ENCODE measurements at places on chromosomes 7 and 10.

DNA sequence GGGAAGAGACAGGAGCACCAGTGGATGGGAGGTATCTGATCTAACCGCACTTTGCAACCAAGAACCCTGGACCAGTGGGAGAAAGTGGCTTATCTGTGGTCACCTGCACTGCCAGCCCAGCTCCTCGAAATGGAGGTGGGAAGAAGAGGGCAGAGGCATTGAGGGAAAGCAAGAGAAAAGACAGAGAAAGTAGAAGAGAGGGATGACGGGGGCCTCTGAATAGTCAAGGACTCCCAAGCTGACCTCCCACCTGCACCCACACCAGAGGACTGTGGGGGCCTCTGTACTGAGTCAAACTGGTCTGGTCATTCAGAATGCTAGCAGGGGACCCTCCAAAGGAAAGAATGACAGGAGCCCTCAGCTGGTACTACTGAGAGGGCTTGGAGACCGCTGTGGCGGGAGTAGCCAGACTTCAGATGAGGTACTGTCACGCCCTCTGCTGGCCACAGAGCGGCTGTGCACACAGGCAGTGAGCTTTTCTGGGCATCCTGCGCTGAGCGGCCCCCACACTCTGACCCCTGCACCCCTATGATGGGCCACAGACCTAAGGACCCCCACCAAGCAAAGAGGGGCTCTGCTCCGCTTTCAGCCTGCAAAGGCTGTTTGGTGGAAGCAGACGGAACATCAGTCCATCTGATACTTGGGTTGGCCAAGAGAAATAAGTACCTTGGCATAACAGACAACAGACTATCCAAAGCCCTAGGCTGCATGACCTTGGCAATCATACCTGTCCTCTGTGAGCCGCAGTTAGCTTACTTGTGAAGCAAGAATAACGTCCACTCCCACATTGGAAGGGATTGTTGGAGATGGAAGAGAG, 112.9 kb downstream of the COL13A1 start:
- DNase-seq = peak; percentile 21

- no peak for DNase-seq
Measured at GRCh38 chr10:46234026-46234425, 52.8 kb upstream of the ANTXRL start.

- DNase-seq = no peak
Measured at GRCh38 chr7:43124388-43124787, 11.9 kb downstream of the HECW1 start.

GRCh38 chr10:84825330-84825729, 496.9 kb downstream of the CCSER2 start:
- DNase-seq = no peak

DNA sequence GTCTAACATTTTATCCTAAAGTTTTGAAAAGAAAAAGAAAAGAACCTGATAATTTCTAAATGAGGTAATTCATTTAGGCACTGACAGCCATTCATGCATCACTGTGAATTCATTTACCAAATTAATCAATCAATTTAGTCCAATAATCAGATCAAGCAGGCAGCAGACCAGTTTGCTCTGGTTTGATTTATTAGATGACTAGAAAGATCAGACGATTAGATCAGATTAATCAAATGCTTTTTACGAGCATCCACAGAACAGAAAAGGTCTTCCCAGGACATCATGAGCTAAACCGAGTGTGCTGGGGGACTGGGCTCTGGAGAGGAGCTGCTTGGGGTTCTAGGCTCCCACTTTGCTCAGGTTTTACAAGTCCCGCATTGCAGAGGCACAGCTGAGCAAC, 226.5 kb upstream of the MYO3A start:
- no peak for DNase-seq

DNA sequence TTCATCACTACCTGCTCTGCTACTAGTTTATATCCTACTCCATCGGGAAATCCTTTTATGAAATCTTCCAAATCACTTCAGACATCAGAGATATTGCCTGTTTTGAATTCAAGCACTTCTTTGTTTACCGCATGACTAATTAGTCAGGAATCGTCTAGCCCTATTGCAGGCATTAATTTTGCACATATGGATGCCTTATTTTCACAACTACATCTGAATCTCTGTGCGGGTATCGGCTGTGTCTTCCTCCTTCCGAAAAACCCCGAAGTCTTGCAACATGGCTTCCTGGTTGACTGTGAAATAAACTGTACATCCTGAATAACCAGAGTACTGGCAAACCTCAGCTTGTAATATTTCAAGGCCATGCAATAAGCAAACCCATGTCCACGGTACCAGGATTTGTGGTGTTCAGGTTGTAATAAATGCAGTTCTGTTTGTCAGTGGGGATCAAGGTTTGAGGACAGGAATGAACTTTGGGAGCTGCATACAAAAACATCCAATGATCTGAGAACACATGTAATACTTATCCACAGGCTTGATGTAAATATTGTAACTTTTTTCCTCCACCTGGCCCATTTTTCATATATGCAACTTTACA, 642.1 kb downstream of the PARD3 start:
- DNase-seq = no peak

DNA sequence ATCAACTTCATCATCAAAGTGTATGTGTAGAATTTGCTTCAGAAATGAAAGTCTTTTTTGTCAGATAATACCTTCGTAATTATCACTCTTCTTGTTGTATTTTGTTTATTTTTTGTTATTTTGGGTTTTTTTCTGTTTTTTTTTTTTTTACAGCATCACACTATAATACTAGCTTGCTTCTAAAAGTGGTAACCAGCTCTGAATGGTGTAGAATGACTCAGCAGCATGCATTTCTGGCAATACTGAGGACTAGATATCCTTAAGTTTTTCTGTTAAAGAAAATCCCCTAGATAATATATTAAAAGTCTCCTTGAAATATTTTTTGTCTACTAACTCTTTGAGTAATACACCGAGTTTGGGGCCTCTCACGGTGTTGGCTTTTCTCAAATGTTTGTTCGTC, 109.1 kb downstream of the LMBR1 start:
- DNase-seq = no peak

DNA sequence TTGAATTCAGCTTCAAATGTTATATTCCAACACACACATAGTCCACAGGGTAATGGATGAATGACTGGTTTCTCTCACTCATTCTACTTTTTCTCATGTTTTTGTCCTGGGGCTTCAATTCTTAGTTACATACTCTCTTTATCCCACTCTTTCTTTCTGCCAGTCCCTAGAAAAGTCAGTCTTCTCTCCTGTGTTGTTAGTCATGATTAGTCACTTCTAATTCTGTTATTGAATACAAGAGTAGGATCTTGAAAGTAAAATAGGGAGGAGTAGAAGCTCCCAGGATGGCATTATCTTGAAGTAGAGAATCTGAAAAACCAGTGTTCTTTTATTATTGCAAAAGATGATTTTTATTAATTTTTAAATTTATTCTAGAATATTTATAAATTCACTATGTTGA, 45.5 kb upstream of the CALCR start:
- no peak for DNase-seq

DNA sequence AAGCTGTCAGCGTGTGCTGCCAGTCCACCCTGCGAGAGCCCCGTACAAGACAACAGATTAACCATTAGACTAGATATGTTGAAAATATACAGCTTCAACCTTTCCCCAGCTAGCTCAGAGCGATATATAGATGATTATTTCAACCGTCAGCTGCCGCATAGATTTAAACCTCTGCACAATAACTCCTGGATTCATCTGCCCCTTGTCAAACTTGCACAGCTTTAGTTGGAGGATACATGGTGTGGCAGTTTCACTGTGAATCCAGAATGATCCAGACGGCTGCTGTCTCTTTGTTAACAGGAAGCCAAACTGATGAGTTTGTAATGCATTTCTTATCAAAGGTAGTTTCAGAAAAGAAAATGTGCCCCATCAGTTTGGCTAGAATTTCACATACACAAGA, 659.7 kb downstream of the KCNMA1 start:
- DNase-seq = no peak

GRCh38 chr7:2273866-2274265, 31.8 kb downstream of the NUDT1 start:
- no peak for DNase-seq

GRCh38 chr10:15316145-15316544, 54.9 kb downstream of the FAM171A1 start:
- no peak for DNase-seq

DNA sequence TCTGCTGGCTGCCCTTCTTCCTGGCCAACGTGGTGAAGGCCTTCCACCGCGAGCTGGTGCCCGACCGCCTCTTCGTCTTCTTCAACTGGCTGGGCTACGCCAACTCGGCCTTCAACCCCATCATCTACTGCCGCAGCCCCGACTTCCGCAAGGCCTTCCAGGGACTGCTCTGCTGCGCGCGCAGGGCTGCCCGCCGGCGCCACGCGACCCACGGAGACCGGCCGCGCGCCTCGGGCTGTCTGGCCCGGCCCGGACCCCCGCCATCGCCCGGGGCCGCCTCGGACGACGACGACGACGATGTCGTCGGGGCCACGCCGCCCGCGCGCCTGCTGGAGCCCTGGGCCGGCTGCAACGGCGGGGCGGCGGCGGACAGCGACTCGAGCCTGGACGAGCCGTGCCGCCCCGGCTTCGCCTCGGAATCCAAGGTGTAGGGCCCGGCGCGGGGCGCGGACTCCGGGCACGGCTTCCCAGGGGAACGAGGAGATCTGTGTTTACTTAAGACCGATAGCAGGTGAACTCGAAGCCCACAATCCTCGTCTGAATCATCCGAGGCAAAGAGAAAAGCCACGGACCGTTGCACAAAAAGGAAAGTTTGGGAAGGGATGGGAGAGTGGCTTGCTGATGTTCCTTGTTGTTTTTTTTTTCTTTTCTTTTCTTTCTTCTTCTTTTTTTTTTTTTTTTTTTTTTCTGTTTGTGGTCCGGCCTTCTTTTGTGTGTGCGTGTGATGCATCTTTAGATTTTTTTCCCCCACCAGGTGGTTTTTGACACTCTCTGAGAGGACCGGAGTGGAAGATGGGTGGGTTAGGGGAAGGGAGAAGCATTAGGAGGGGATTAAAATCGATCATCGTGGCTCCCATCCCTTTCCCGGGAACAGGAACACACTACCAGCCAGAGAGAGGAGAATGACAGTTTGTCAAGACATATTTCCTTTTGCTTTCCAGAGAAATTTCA, 1.7 kb downstream of the ADRB1 start:
- DNase-seq = no peak

- no peak for DNase-seq
Measured at GRCh38 chr10:117754770-117755658, 212.5 kb downstream of the EMX2 start.

- no peak for DNase-seq
Measured at GRCh38 chr10:59623133-59624121, 86.2 kb downstream of the SLC16A9 start.

DNA sequence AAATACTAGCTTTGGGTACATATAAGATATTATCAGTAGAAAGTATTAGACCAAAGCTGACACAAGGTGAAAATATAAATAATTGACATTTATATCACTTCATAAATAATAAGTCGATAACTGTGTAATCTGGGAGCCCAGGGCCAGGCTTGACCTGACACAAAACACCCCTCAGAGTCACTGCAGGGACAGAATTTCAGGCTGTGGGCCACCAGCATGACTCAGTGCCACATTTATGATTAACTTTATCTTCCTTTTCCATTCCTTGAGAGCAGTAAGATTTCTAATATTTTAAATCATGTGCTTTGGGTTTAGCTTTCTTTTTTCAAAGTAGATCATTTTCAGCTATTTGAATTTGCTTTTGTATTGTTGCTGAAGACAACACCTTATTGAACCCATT, 102.9 kb upstream of the NFE2L3 start:
- DNase-seq = no peak

GRCh38 chr10:49352323-49352722, 43.6 kb downstream of the DRGX start:
- no peak for DNase-seq

DNA sequence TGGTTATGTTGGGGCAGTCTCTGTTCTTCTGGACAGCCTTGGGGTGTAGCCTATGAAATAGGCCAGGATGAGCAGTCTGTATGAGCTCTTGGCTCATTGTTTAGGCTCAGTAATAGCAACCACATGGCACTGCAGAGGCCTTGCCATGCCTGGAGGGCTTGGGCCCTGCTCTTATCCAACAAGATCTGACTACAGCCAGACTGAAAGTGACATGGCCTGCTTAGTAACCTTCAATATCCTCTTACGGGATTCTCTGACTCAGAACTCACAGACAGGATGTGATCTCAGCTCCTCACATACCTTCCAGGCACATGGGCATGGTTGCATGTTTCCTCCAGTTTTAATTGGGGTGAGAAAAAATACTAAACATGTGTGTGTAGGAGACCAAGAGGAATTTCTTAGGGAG, 289.3 kb downstream of the PTEN start:
- DNase-seq = no peak

DNA sequence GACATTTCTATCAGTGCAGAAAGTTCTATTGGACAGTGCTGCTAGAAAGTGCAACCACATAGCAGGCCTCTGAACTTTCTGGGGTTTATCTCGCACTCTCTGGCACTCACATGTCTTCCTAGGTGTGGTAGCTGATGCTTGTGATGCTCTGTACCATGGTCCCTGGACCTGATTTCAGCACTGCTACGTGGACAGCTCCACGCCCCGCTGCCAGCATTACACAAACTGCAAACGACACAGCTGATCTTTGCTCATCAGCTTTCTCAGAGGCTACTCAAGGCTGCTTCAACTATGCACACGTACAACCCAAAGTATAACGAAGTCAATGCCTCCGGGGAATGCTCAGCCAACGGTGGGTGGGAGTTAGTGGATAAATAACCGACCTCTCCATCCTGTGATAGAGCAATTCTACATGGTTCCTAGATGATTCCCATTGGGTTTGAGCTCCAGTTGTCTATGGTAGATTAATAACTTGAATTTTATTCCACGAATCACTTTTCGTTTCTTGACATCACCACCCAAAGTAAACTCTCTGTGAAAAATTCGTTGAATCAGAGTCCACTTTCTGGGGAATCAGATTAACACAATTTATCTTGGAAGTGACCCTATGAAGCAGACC, 302.5 kb downstream of the ACTR3B start:
- DNase-seq = no peak

- DNase-seq = no peak
Measured at GRCh38 chr10:127036987-127037386, 131.8 kb downstream of the DOCK1 start.

GRCh38 chr7:3270362-3270761, 30.7 kb upstream of the SDK1 start:
- DNase-seq = no peak

DNA sequence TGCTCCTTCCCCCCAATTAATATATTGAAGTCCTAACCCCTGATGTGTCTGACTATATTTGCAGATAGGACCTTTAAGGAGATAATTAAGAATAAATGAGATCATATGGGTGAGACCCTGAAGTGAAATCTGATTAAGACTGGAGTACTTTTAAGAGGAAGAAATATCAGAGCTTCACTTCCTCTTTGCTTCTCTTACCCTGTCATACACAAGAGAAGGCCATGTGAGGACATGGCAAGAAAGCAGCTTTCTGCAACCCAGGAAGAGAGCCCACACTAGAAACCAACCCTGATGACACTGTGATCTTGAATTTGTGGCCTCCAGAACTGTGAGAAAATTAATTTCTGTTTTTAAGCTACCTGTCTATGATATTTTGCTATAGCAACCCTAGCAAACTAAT, 44.2 kb downstream of the JMJD1C start:
- DNase-seq = no peak
